Ammon's horn (tissue), 1 donor: ENCODE measurements at places on chromosomes 11 and 22.

DNA sequence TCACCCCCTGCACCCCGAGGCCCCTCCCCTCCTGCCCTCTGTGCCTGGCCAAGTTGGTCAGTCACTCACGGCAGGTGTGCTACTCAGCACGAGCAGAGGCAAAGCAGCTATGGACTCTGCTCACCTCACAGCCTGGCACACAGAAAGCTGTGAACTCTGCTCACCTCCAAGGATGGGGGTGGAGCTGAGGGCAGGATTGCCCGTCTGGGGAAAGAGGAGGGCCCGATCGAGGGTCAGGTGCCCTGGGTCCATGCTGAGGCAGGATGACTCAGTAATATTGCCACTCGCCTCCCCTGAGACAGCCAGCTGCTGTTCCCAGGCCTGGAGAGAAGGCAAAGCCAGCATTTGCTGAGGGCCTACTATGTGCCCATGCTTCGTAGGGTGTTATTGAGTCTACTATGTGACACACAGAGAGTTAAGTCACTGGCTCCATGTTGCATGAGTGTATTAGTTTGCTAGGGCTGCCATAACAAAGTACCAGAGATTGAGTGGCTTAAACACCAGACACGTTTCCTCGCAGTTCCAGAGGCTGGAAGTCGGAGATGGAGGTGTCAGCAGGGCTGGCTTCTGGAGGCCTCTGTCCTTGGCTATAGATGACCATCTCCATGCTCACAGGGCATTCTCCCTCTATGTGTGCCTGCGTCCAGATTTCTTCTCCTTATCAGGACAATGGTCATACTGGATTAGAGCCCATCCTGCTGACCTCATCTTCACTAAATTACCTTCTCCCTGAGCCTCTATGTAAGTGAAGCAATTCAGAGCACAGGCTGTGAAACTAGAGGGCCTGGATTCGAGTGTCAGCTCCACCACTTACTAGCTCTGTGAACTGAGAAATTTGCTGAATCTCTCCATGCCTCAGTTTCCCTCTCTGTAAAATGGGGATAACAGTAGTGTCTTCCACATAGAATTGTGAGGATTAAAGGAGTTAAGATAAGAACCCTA is 13.2 kb upstream of the TSKU start:
- DNase-seq: no peak

DNA sequence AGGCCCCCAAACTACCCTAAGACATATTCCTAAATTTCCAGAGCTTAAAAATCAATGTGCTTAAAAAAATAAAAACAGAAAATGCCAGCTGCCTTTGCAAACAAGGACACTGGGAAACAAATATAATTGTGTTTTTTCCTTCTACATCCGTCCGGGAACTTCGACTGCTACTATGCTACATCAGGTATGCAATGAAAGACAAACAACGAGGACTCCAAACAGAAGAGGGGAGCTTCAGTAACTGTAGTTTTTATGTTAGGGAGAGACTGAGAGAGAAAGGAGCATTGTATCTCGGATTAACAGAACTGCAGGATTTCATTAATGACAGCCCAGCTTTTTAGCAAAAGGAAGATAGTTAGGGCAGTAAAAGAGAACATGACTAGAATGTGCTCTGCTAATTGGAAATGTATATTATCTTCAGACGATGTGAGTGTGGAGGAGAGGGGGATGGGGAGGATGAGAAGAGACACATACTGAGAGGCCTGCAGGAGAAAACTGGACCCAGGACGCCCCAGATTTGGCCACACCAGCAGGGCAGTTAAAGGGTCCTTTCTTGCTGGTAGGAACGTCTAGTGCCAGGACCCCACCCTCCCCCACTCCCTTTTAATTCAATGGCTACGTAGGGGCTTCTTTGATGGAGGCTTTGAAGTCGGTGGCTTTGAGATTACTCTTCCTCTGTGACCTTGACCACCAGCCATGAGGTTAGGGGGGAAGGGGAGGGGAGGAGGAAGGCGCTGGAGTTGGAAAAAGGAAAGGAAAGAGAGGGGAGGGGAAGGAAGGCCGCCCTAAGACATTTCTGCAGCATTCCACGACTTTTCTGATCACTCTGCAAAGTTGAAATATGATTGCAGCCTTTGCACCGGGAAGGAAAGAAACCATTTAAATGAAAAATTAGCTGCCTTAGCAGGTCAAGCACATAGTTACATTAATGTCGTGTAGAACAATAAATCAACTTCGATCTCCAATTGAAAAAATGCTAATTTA is 187.1 kb downstream of the BLID start:
- DNase-seq: no peak

DNA sequence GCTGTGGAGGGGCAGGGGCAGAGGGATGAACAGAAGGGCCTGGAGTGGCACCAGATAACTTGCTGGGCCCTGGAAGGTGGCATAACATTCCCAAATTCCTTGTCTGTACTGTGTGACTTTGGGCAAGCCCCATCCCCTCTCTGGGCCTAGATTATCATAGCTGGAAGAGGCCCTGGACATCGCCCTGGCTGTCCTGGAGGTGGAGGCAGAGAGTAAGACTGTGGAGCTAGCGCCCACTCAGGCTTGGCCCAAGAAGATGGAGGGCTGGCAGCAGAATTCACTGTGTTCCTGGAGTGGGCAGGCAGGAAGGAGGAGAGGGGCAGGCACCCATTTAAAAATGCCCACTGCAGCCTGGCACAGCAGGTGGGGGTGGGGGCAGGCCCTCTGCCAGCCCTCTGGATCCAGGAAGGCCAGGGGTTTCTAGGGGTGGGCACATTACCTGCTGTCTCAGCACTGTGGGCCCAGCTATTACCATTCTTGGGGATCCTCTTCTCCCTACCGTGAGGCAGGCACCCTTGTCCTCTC is 22.6 kb downstream of the ARHGEF17 start:
- no peak for DNase-seq

- no peak for DNase-seq
Measured at GRCh38 chr11:74494916-74495315, 1.4 kb upstream of the LIPT2 start.

- DNase-seq: no peak
Measured at GRCh38 chr22:48819232-48819631, 1008.4 kb downstream of the BRD1 start.

GRCh38 chr11:59923813-59924212 is 14.4 kb upstream of the OOSP1 start:
- no peak for DNase-seq

GRCh38 chr11:64885367-64886286 is 7.2 kb upstream of the EHD1 start:
- DNase-seq: no peak

DNA sequence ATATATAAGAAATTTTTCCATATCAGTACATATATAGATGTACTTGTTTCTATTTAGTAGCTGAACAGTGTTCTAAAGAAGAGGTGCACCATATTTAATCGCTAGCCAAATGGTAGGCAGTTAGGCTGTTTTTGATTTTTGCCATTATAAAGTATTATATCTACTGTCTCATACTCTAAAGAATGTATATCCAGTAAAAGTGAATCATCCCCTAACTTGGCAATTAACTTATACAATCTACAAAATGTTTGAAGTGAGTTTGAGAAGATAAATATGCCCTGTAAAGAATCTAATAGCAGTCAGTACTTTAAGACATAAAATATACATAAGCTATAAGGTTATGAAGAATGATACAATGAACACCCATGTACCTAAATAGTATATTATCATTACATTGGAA is 291.5 kb downstream of the SWAP70 start:
- no peak for DNase-seq

- no peak for DNase-seq
Measured at GRCh38 chr11:35007277-35007676, 90.9 kb downstream of the PDHX start.

DNA sequence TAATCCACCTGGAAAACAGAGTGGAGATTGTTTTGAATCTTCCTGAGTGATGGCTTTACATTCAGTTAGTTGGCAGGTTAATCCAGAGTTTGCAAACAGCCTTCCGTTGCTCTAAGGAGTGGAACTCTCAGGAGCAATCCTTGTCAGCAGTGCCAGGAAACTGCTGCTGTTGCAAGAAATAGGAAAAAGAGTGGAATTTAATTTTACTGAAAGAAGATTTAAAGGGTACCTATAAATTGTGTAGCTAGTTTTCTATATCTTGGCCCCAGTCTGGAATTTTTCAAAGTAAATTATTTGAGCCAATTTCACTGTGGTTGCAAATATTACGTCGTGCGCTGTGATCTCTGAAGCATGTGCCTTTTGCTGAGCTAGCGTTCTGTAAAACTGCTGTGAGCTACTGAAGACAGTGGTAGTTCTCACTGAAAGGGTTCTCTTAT is 55.5 kb upstream of the SLC5A12 start:
- DNase-seq: no peak

DNA sequence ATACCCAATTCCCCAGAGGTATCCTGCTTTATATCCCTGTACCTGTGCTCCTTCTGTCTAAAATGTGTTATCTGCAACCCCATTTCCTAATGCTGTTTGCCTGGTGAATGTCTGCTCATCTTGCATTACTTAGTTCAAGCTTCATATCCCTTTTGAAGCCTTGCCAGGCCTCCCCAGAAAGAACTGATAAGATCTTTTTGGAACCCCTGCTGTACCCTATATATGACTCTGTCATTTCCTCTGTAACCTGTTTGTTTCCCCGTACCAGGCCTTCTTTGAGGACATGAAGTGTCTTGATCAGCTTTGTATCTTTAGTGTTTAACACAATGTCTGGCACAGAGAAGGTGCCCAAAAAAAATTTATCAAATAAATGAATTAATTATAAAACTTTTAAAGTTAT is 77.6 kb downstream of the LIF start:
- DNase-seq: no peak

DNA sequence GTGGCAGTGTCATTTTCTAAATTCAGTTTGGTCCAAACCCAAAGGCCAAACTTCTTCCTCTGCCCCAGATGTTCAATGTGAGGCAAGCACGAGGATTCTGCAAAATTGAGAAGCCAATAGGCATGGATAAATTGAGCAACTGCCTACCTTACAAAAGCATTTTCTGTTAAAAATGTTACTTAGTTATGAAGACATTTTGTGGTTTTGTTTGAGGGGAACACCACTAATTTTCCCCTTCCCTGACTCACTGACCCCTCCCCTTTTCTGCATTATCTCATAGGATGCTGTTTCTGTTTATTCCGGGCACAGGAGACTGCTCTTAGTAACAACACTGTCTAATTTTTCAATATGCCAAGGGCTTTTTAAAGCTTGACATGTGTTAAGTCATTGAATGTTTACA is 462.8 kb downstream of the INSC start:
- no peak for DNase-seq

DNA sequence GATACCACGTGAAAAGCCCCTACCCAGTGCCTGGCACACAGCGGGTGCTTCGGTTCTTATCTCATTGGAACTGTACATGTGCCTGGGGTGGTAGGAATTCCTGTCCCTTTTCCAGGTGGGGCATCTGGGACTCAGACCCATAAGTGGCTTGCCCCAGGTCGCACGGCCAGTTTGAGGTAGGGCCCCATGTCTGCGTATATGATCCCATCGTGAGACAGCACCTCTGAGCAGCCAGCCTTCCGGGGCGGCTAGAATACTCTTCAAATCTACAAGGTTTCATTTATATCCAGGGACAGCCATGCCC is 33.5 kb upstream of the SMIM38 start:
- DNase-seq: no peak

- no peak for DNase-seq
Measured at GRCh38 chr11:18853086-18853720, 61.6 kb upstream of the PTPN5 start.

DNA sequence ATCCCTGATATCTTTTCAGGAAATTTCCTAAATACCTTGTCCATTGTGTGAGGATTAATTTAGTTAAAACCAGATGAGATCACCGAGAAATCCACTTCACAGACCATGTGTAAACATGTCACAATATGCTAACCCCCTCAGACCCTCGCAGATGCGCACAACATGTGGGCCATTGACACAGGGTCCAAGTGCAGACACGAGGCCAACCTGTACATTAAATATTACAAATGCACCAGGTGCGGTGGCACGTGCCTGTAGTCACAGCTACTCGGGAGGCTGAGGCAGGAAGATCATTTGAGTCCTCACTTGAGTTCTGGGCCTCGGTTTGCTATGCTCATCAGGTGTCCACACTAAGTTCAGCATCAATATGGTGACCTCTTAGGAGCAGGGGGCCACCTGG is 9.9 kb upstream of the TMPRSS4 start:
- DNase-seq: no peak

GRCh38 chr11:89490981-89491690 is at the start of gene NOX4:
Gene NOX4 (minus strand): TSS chr11:89491375. CDS start chr11:89491246, 129 bp downstream.
- DNase-seq: peak; percentile 32

GRCh38 chr11:61446211-61446651 is 16.3 kb downstream of the SDHAF2 start:
- DNase-seq: peak; percentile 95

DNA sequence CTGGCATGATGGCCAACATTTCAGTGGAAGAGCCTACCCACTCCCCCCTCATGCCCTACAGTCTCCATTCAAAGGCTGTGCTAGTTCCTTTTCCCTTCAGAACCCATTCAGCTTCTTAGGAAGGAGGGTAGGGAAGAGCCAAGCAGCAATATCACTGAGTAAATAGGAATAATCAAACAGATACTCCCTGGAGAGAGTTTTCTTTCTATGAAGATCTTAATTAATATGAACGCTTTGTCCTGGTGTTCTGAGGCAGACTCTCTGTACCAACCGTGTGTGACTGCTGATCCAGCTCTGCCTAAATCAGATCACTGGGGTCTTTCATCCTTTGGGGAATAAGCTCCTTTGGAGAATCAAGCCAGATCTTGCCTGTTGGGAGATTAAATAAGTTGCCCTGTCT is 75.2 kb upstream of the NNMT start:
- no peak for DNase-seq

- no peak for DNase-seq
Measured at GRCh38 chr11:83047515-83048225, 24.0 kb downstream of the RAB30 start.

- peak; percentile 38 for DNase-seq
Measured at GRCh38 chr11:114440121-114440860, 1.0 kb downstream of the REXO2 start.

DNA sequence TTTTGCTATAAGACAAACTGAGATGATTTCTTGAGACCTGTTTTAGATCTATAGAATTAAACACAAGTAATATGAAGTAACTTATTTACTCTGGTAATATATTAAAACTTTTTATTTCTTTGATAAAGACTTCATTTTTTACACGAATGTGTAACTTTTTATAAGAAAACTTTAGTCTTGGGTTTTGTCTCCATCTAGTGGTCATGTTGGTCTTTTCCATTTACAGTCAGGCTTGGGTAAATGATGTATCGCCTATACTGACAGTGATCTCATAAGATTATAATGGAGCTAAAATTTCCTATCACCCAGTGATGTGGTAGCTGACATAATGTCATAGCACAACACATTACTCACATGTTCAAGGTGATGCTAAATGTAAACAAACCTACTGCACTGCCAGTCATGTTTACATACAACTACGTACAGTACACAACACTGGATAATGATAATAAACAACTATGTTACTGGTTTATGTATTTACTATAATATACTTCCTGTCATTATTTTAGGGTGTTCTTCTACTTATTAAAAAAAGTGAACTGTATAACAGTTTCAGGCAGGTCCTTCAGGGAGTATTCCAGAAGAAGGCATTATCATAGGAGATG is 7.5 kb upstream of the C11orf97 start:
- DNase-seq: peak; percentile 43

GRCh38 chr11:117258576-117258975 is 26.1 kb downstream of the RNF214 start:
- no peak for DNase-seq
